ENCODE measurements at places on chromosomes 1 and 21.

GRCh38 chr1:187641907-187642306, 813.2 kb downstream of the PLA2G4A start:
- DNase-seq = no peak

- DNase-seq = peak; percentile 12
Measured at GRCh38 chr1:238672262-238672661, 714.1 kb upstream of the CHRM3 start.

DNA sequence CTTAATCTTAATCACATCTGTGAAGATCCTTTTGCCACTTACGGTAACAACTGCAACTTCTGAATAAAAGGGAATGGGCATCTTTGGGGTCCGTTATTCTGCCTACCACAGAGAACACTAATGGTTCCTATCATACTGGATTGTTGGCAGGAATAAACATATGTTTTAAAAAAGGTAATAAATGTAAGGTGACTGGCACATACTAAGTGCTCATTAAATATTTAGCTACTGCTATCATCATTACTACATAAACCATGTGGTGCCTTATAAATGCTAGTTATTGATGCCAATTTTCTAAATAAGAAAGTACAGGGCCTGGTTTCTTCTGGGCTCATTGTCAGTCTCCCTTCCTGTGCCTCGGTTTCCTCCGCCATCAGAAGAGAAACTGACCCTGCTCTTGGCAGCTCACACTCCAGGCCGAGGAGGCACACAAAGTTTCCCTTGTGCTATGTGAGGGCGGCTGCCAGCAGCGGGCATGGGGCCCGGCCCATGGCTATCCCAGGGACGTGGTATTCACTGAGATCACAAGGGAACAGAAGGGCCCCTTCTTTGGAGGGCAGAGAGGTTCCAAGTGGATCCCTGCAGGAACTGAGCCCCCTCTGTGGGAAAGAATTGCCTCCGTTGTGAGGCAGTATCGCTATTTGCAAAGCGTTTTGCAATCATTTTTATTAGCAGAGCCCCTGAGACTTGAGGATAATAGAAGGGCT, 26.2 kb downstream of the NAV1 start:
- DNase-seq = no peak

GRCh38 chr1:2135941-2136340, 58.6 kb downstream of the FAAP20 start:
- no peak for DNase-seq

GRCh38 chr1:179575497-179576314, at the start of gene NPHS2:
TSS of gene NPHS2 (minus strand) at chr1:179575948. CDS start at chr1:179575864, 84 bp downstream.
- no peak for DNase-seq

DNA sequence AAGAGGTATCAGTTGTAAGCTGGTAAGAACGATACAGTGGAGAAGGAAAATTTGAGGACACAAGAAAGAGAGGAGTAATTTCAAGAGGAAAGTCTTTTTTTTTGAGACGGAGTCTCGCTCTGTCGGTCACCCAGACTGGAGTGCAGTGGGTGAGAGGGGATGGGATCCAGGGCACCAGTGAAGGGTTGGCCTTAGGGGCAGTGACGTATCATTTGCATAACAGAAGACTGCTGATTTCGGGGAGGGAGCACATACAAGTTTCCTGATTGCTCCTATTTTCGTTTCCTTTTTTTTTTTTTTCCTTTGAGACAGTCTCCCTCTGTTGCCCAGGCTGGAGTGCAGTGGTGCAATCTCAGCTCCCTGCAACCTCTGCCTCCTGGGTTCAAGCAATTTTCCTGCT, 4.2 kb downstream of the S100A13 start:
- DNase-seq = no peak

GRCh38 chr1:248804771-248805681, 20.7 kb downstream of the SH3BP5L start:
- no peak for DNase-seq

GRCh38 chr21:35259457-35259856, 210.4 kb upstream of the RUNX1 start:
- DNase-seq = no peak

DNA sequence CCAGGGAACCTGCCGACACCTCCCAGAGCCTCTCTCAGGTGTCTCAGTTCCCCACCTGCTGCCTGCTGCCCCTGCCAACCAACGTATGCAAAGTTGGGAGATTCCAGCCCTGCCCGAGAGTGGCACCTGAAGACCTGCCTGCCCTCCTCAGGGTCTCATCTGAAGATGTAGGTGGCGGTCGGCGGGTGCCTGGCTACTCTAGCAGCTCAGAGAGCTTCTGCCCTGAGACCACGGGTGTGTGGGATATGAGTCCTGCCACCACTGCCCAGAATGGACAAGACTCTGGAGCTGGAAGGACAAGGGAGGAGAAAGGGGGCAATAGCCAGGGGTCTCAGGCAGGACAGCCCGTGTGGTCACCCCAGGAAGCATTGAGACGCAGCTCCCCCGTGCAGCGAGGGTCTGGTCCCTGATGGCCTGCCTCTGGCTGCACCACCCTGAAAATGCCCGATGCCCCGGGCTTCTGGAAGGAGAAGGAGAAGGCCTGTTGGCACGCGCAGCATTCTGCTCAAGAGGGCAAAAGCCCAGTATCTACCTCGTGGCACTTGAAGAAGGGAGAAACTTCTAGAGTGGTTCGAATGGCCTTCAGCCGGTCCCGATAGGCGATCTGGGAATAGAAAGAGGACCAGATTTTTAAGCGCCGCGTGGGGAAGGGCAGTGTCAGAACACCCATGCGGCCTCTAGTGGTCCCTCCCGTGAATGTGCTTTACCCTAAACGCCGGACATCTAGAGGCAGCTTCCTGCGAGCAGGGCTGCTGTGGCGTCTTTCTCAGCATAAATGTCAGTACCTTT, 88.8 kb downstream of the STUM start:
- no peak for DNase-seq

- DNase-seq = no peak
Measured at GRCh38 chr1:116268211-116268610, 104.8 kb upstream of the ATP1A1 start.

DNA sequence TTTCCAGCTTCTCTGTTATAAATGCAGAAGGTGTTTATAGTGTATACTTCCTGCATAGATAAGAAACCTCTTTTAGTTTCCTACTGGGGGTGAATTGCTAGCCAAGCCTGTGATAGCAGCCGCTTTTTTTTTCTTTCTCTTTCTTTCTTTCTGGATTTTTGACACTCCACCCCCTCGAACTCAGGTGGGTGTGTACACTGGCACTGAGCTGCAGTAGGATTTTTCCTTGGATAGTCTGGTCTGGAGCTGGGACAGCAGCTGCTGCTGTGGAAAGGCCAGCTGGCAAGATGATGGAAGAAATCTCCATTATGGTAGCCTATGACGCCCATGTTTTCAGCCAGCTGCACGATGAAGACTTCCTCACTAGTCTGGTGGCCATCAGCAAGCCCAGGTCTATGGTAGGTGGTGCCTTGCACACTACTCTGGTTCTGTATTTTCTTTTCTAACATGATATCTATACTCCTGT, 122.5 kb upstream of the CACYBP start:
- peak; percentile 16 for DNase-seq

GRCh38 chr1:55129194-55129728, 85.9 kb downstream of the USP24 start:
- peak; percentile 91 for DNase-seq

DNA sequence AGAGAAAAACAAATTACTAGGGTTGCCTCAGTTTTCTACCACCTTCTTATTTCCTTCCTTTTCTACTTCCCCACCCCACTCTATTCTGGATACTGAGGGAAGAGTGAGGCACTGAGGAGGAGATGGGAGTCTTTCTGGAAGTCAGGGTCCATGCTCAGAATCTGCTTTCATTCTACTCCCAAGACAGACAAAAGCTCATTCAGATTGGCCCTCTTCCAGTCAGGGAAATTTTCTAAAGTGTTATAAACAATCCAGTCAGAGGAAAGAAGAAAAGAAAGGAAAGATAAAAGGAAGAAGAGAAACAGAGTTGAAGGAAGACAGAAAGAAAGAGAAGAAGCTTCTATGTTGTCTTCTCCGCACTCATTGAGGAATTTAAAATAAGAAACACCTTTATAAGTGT, 228.6 kb downstream of the COP1 start:
- peak; percentile 24 for DNase-seq

DNA sequence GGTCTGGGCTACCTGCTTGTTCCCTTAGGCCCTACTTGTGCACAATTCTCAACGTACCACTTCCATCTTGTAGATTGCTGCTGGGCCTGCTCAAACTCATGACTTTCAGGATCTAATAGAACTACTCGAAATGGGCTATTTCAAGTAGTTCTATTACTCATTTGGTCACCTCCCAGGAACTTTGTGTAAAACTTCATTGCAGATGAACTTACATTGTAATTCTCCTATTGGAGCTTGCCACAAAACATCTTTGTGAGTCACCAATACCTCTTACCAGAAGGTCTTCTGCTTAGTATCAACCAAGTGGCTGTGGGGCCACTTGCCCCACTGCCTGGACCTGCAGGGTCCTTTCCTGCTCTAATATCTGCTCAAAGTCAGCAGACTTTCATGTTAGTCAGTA, 10.7 kb upstream of the MYOCOS start:
- DNase-seq = no peak

DNA sequence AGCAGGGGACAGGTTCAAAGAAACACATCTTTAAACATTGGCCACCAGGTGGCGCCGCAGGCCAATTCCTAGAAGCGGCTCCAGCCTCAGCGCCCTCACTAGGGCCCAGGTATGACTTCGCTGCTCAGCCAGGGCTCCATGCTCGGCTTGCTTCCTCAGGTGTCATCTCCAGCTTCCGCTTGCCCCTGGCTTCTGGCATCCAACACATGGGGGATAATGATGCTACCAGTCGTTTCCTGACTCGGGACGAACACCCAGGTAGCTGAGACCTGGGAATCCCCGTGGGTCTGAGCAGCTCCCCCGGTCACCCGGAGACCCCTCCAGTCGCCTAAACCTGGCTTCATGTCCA, 8.5 kb upstream of the MEX3A start:
- peak; percentile 61 for DNase-seq

GRCh38 chr21:17051054-17051453, 461.8 kb upstream of the CXADR start:
- DNase-seq = no peak

- peak; percentile 93 for DNase-seq
Measured at GRCh38 chr1:52002038-52002917, 11.8 kb upstream of the RAB3B start.

DNA sequence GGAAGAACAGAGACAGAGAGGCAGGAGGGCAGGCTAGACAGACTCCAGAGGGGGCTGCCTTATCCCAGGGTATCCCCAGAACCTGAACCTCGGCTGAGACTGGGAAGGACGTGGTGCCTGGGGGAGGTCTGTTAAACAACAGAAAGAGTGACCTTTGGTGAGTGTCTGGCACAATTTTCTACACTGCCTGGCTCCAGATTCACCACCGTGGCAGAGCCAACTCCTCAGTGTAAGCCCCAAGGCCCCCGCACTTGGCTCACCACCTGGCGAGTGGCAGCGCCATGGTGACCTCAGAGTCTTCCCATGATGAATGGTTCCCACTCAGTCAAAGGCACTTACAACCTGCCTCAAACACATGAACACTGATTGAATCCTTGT, 6.5 kb downstream of the RD3 start:
- DNase-seq = no peak

DNA sequence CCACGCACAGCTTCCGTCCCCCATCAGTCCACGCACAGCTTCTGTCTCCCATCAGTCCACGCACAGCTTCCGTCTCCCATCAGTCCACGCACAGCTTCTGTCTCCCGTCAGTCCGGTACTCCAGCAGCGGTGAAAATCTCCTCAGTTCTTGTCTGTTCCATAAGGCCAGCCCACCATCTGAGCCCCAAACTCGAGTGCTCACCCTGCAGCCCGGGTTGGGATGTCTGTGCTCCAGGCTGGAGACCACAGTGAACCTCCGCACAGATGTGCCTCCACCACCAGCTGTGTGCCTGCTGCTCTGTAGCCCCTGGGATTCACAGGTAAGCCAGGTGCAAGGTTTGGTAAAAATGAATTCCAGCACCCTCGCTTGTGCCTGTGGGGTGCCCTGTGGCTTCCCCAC, 258.6 kb downstream of the NPHP4 start:
- no peak for DNase-seq

DNA sequence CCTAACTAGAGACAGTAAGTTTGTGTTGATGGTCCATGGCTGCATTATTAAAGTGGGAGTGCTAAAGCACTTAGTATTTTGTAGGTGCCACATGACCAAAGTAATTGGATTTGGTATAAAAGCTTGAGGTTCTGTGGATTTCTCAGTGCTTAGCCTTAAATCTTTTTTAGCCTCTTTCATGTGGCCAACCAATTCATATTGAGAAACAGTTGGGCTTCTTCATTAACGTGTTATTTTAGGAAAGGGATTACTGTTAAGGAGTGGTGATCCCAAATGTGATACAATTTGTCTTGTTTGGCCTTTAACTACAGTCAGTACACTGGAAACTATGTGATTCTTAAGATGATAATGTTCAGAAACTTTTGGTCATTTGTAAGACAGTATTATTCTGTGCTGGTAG, 25.5 kb downstream of the MAN1A2 start:
- DNase-seq = no peak

- no peak for DNase-seq
Measured at GRCh38 chr1:22883406-22883805, 89.3 kb downstream of the LACTBL1 start.

All from fibroblast of lung (primary cell).